ENCODE measurements at places on chromosomes 13 and 19.
A peak's percentile ranks its signal among the peaks of the same experiment; 100 is the strongest.

- no peak for DNase-seq
Measured at GRCh38 chr19:58196901-58197616, 14.2 kb downstream of the ZNF274 start.

GRCh38 chr13:44075113-44075512 is 195.4 kb downstream of the LACC1 start:
- no peak for DNase-seq

DNA sequence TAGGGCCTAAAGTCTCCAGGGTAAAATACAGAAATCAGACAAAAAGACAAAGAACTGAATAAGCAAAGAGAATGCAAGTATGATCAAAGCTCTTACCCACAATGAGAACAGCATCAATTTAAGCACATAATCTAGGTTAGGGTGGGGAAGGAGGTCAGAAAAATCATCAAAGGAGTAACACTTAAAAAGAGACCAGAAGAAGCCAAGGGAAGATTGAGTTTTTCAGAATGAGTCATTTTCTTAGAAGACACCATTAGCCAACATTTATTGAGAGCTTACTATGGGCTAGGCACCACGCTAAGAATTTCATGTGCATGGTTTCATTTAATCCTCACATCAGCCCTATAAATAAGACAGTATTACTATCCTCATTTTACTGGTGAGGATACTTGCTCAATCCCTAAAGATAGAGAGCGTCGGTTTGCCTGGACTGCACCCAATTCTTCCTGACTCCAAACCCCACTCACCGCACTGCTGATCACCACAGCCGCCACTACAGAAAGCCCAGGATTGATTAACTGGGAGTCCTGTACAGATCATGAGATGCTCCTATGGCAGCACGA is 1.7 kb upstream of the SHISA2 start:
- no peak for DNase-seq

GRCh38 chr13:35886332-35887114 is 244.7 kb downstream of the DCLK1 start:
- no peak for DNase-seq

DNA sequence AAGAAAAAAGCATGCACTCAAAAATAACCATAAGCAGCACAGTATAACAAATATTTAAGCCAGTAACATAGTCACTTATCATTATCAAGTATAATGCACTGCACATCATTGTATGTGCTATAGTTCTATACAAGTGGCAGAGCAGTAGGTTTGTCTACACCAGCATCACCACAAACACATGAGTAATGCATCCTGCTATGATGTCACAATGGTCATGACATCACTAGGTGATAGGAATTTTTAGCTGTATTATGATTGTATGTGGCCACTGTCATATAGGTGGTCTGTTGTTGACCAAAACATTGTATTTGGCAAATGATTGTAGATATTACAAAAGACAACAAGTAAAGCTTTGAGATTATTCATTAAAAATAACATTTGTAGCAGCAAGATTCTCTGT is 860.7 kb upstream of the GPC6 start:
- DNase-seq = no peak

- no peak for DNase-seq
Measured at GRCh38 chr13:84934911-84935310, 864.3 kb downstream of the SLITRK6 start.

DNA sequence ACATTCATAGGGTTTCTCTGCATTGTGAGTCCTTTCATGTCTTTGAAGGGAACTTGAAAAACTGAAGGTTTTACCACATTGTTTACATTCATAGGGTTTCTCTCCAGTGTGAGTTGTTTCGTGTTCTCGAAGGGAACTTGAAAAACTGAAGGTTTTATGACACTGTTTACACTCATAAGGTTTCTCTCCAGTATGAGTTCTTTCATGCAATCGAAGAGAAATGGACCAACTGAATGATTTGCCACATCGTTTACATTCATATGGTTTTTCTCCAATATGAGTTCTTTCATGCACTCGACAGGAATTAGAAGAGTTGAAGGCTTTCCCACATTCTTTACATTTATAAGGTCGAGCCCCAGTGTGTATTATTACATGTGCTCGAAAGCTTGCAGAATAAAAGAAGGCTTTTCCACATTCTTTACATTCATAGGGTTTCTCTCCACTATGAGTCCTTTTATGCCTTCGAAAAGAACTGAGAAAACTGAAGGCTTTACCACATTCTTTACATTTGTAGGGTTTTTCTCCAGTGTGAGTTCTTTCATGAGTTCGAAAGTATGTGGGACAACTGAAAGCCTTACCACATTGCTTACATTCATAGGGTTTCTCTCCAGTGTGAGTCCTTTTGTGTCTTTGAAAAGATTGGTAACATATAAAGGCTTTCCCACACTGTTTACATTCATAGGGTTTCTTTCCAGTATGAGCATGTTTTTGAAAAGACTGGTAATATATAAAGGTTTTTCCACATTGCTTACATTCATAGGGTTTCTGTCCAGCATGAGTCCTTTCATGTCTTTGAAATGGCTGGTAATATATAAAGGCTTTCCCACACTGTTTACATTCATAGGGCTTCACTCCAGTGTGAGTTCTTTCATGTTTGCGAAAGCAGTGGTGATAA is 20.7 kb downstream of the ZNF14 start:
- DNase-seq = no peak

GRCh38 chr13:113359571-113359970 is 4.4 kb downstream of the GRTP1 start:
- DNase-seq = no peak

DNA sequence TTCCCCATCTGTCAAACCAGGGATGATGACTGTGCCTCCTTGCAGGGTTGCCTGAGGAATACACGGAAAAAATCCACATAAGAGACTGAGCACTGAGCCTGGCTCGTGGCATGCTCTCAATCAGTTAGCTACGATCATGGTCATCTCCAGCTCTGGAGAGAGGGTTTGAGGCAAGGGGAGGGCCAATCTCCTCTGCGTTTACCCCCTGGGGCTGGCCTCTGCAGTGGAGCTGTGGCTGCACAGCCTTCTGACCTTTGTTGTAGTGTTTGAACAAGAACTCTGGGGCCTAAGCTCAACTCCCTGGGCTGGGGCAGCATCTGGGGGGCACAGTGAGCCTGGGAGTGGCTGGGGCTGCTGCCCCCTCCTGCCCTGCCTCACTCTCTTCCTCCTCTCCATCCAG is 5.9 kb downstream of the LRRC4B start:
- no peak for DNase-seq

GRCh38 chr13:94267581-94268366 is 211.7 kb downstream of the DCT start:
- DNase-seq = no peak

- DNase-seq = no peak
Measured at GRCh38 chr19:41925208-41926003, 2.8 kb downstream of the ERFL start.

DNA sequence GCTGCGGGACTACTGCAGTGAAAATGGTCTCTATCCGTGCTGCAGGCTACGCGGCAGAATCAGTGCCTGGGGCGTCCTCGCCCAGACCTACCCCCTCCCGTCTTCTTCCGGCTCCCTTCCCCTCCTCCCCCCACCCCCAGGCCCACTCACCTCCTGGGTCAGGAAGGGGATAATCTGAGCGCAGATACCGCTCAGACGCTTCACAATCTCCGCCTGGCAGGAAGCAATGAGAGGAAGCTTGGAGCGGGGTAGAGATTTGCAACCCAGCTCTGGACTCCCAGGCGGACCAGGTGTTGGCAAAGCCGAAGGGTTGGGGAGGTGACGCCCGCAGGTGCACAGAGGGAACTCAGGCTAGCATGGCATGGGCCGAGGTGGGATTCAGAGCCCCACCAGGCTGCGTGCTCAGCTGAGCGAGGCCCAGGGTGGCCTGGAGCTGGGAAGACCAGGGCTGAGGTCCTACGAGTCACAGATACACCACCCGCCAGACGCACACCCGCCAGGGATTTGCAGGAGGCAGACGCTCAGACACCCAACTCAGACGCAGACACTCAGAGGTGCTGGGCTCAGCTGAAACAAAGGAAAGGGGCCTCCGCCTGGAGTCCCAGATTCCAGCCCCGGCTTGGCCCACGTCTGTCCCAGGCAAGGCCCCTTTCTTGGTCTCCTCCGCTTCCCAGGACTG is 4.1 kb downstream of the TLE2 start:
- peak; percentile 14 for DNase-seq

DNA sequence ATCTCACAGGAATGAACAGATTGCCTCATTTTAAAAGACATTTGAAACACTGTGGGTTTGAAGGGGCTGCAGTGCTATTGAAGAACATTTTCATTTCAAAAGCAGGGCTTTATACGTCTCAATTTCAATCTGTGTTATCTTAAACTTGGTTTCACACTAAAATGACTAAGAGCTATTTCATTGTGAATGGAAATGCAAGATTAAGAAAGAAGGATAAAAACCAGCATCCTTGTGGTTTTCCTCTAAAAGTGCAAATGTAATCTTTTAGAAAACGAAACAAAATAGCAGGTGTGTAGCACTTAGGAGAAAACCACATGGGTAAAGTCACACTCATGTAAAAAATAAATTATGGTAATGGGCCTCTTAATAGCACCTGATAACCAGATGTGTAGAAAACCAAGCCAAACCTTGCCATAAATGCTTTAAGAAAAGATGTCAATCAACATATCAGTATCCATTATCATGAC is 397.7 kb downstream of the GPC6 start:
- peak; percentile 62 for DNase-seq

GRCh38 chr19:54073829-54074228 is 7.3 kb downstream of the TARM1 start:
- DNase-seq = no peak

- no peak for DNase-seq
Measured at GRCh38 chr13:99385161-99385560, 78.0 kb upstream of the GPR183 start.

GRCh38 chr13:42967660-42968059 is 24.4 kb downstream of the EPSTI1 start:
- DNase-seq = no peak

Data from NCI-H524 treated with DMSO at 0.1 percent for 48 hours (cell line).